ENCODE measurements at places on chromosomes 4 and X.

GRCh38 chrX:11375614-11376119 lies 82.5 kb downstream of the AMELX start:
- no peak for DNase-seq

DNA sequence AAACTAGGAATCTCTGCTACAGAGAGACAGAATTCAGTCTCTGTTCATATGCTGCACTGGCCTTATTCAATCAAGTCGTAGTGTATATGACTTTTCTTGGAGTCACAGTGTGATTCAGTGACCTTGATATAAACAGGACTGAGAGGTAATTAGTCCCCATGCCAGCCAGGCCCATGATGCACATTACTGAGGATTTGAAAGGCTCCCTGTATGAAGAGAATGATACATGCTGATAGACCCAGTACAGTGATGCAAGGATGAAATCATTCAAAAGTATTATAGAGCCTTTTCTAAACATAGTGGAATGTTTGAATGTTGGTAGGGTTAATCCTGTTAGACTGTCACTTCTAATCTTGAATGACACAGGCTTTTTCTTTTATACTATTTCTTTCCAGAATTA lies 34.1 kb downstream of the ANXA3 start:
- DNase-seq: no peak

GRCh38 chrX:106481341-106481740 lies 130.4 kb upstream of the RADX start:
- no peak for DNase-seq

- no peak for DNase-seq
These were observed 349.3 kb downstream of the FBXO8 start for GRCh38 chr4:173934201-173934600.

DNA sequence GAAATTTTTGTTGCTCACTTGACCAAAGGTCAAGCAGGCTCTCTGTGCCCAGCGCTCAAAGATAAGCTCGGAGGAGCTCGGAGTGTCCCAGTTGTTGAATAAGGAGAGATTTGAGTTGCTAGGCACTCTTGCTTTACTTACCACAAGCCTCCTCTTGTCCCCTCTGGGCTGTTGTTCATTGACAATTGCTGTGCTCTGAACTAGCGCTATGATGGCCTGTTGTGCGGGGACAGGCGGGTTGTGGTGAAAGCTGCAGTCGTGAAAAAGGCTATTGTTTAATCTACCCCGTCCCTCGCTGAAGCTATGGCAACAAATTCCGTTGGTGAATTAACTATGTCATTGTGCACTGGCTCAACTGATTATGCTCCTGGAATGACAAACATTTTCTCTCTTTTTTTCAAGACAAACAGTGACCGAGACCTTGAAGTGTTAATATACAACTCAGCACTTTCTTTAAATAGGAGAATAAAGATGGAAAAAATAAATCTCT lies 21.0 kb upstream of the POLA1 start:
- no peak for DNase-seq

DNA sequence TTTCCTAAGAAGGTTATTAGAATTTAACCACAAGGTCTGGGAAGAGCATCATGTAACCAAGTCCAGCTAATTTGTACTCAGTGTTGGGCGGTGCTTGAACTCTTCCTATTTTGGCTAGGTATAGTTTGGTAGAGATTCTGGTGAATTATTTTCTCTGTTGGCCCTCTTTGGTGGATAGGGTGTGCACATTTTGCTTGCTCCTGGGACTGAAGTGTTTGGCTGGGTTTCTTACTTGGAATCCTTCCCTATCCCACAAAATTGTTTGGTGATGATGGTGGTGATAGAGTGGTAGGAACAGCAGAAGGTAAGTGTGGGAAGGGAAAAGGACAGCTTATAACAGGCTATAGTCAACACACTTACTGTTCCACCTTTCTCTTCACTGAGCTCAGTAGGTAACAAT lies 194.8 kb upstream of the GPC4 start:
- DNase-seq: no peak

DNA sequence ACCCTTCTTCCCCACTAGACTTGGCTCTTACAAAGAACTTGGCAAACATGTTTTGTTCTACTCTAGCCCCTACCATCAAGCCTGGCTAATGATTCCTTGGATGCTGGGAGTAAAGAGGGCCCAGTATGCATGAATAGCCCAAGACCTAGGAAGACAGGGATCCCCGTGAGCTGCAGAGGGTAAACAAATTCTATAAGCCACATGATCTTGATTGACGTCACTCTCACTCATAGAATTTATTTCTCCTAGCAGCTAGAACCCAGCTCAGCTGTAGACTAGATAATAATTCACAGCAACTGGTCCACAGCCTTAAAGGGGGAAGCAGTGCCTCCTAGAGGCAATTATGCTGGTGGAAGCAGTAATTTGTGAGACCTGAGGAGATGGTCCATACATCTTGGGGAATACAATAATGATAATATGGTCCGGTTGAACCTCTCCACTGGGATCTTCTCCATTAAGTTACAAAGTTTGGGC lies 16.1 kb upstream of the USO1 start:
- no peak for DNase-seq

DNA sequence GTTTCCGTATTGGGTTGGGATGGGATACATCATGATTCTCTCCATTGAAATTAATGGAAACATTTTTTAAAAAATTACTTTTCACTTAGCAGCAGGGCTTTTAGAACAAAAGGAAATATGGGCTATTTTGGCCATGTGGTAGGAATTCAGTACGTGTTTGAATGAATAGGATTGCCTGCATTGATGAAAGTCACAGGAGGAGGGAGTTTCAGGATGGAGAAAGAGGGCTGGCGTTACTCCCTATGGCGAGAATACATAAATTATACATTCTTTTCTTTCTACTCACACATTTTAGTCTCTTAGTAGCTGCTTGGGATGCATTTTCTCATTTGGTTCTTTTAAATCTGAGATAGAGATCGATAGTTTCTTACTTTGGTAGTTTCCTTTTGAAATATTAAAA lies 100.3 kb upstream of the PDHA1 start:
- DNase-seq: no peak

- DNase-seq: no peak
These were observed 1053.0 kb upstream of the IGFBP7 start for GRCh38 chr4:58163156-58163555.

DNA sequence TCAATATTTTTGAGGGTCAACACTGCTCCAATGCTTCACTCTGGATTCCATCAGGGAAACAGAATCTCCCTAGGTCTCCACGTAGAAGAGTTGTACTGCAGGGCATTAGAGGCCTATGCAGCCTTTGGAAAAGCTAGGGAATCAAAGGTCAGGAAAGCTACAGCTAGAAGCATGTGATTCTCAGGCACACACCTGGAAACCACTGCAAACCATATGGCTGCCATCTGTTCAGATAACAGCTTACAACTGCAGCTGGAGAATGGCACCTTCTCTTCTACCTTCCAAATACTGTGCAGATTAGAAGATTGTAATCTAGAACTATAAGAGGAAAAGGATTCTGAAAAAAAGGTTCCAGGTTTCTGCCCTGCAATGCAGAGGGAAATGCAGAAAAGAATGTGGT lies 60.6 kb downstream of the BTC start:
- no peak for DNase-seq

DNA sequence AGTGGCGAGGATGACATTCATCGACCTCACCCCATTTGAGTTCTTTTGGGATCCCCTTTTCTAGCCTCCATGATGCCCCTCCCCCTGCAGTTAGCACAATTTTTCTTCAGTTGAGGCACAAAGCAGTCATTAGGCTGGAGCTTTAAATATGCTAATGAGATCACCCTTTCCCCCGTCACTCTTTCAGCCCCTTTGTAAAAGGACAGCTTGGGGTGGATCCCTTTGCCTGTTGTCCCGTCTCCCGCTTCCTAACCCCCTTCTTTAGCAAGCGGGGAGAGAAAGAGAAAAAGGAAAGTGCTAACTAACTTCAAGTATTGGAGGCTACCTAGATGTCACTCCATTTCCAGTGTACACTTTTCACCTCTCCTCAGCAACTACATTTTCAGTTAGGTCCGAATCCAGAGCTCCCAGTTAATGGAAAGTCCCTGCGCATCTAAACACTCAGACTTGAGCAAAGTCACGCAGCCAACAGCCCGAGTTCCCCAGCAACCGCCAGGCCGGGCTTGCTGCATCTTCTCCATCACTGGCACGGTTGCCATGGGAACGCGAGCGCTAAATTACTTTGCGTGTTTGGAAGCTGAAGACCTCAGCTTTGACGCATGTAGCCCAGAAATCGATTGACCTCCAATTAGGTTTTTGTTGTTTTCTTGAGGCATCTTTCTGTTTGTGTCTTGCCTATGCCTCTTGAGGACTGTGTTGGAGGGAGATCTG lies 76.8 kb downstream of the RTL5 start:
- no peak for DNase-seq

DNA sequence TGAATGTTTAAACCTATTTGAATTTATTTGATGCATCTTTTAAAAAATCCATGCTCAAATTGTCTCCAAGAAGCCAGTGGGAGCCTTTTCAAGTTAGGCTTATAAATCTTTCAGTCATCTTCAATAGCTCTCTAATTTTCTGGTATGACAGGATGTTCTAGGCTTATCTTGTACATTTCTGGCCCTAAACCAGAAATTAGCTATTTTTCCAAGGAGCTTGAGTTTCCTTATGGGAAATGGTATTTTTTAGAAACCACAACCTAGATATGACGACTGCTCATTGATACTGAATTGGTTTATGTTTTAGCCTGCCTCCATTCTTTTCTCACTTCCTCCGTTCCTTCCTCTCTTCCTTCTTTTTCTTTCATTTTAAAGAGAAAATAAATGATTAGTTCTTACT lies 172.3 kb downstream of the SPRY1 start:
- DNase-seq: no peak

DNA sequence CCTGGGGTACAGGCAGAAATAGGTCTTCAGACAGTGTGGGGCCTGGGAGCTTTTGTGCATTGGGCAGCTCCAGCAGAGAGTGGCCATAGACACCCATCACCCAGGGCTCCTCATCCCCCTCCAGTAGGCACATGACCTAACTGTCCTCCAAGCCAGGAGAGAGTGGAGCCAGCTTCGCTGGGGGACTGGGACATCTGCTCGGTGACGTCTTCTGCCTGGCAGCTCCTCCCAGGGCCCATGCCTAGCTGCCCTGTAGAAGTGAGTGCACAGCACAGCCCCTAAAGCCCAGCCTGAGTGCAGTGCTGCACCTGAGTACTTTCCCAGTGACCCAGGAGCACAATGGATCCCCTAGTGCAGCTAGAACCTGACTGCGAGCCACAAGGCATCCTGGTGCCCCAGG lies 279.7 kb upstream of the SLC7A11 start:
- no peak for DNase-seq
